ENCODE measurements at places on chromosomes 5 and 9. TPM values are rescaled to one million over a fixed set of nuclear protein-coding genes. Genes with fewer than 3 reads are reported as not detected.

- no peak overlapping the region for H3K4me3 ChIP-seq
- H3K27ac ChIP-seq, result no peak overlapping the region
- DNase-seq, result no peak
Observed at GRCh38 chr5:7682379-7682778, 168.6 kb downstream of the CFAP90 start.

DNA sequence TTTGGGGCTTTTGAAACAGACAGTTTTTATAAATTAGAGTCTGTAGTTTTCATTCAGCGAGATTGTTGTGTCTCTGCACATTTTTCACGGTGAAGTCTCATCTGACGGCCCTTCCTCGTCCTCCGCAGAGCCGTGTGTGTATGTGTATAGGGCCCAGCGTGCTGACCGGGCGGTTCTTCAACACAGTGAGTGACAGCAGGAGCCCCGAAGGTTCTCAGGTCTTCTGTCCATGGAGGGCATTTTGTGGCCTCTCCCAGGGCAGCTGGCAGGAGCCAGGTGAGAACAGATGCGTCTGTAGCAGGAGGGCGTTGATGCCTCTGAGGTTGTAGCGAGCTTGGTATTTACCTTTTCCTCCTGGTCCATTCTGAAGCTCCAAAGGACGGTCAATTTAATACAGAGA lies 116.0 kb upstream of the LPCAT1 start:
- no peaks in the 10 kb centered on the region for H3K27me3 ChIP-seq
- no peak overlapping the region for H3K27ac ChIP-seq
- peaks cover 5% of the 10 kb centered on the region for H3K4me1 ChIP-seq
- no peak for DNase-seq
- H3K4me3 ChIP-seq, result no peak overlapping the region

- no peaks in the 10 kb centered on the region for H3K36me3 ChIP-seq
- no peak for DNase-seq
- H3K4me3 ChIP-seq, result no peak overlapping the region
- no peaks in the 10 kb centered on the region for H3K4me1 ChIP-seq
- H3K27me3 ChIP-seq, result no peaks in the 10 kb centered on the region
Observed at GRCh38 chr5:34868791-34869190, 29.8 kb downstream of the TTC23L start.

GRCh38 chr5:179401-179800 lies 11.9 kb upstream of the LRRC14B start:
- H3K27ac ChIP-seq, result no peak overlapping the region
- H3K4me1 ChIP-seq, result no peaks in the 10 kb centered on the region
- DNase-seq, result no peak
- no peaks in the 10 kb centered on the region for H3K27me3 ChIP-seq
- H3K4me3 ChIP-seq, result no peak overlapping the region

Gene COL15A1
- total RNA-seq, result 6.7 TPM

Gene TMEM203
- total RNA-seq, result 11.9 TPM

Gene SPATA31C1
- total RNA-seq, result not detected

Gene NKD2
- 12.2 TPM for total RNA-seq

Gene DOCK8
- total RNA-seq, result 5.9 TPM
